ENCODE measurements at places on chromosomes 16 and 17.

GRCh38 chr16:11871193-11871592, 19.9 kb upstream of the RSL1D1 start:
- DNase-seq = no peak

DNA sequence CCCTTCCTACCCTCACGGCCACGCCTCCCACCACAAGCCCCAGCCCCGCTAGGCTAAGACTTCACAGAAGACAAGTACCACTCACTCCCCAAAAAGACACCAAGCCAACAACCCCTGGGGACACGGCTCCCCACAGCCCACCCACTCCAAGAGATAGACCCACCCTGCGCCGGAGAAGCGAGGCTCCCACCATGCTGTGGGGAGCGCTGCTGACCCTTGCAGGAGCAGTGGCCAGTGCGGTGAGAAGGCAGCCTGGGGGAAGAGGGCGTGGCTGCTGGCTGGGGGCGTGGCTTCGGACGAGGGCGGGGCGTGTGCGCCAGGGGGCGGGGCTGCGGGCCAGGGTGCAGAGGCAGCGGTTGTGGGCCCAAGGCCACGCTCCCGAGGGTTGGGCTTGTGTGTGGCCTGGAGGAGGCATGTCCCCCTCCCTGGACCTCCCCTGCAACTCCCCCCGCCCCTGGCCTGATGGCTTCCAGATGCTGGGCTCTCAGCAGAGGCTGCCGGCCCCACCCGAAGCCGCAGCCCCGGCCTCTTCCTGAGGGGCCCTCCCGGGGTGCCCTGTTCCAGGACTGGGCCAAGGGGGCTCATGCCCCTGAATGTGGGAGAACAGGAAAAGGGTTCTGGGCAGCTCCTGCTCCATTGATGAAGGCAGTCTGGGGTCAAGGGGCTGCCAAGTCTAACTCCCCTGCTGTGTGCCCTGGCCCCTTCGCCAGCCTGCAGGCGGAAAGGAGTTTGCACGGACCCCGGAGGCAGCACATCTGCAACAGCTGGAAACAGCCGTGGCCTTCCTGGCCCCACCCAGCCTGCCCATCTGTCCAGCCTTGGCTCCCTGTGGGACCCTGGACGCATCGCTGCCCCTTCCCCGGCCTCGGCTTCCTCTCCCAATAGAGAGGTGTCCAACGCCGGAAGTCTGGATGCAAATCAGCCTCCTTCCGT, 9.1 kb downstream of the TFAP4 start:
- no peak for DNase-seq

GRCh38 chr17:20302246-20302917, 165.0 kb downstream of the LGALS9B start:
- no peak for DNase-seq

GRCh38 chr17:7552621-7553051, 3.8 kb downstream of the TNFSF12 start:
- DNase-seq = peak; percentile 66

- no peak for DNase-seq
Measured at GRCh38 chr17:11986942-11987329, 10.3 kb downstream of the ZNF18 start.

DNA sequence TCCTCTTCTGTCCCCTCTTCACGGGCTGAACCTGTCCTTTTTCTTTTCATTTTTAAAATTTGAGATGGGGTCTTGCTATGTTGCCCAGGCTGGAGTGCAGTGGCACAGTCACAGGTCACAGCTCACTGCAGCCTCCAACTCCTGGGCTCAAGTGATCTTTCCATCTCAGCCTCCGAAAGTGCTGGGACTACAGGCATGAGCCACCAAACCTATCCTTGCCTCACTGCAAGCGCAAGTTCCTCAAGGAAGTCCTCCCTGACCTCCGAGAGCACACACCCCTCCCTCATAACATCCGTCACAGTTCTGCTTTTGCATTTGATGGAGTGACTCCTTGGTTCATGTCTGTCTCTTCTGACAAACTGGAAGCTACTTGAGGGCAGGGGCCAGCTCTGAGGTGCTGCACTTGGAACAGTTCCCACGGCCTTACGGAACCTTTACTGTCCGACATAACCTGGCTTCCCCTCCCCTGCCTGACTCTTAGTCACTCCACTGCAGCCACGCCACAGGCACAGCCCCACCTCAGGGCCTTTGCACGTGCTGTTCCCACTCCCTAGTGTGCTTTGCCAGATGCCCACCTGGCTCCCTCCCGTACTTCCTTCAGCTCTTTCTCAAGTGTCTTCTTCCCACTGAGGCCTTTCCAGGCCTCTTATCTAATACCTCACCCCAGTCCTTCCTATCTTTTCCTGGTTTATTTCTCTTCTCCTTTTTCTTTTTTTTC, 4.4 kb downstream of the TBX6 start:
- no peak for DNase-seq

DNA sequence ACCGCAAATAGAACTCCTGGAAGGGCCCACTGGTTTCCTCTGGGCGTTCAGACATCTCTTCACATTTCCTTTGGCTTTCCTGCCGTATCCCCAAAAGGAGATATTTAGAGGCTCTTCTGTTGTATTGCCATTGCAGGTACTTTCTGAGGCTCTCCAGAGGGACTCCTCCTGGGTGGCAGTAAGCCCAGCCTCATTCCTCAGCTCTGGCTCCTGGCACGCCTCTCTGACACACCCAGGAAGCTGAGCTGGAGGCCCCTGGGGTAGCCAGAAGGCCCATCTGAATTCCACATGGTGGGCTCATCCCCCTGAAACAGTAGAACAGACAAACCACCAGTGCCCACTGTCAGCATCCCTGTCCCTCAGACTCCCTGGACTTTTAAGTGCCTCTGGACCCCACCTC, 206.7 kb downstream of the PARN start:
- no peak for DNase-seq

DNA sequence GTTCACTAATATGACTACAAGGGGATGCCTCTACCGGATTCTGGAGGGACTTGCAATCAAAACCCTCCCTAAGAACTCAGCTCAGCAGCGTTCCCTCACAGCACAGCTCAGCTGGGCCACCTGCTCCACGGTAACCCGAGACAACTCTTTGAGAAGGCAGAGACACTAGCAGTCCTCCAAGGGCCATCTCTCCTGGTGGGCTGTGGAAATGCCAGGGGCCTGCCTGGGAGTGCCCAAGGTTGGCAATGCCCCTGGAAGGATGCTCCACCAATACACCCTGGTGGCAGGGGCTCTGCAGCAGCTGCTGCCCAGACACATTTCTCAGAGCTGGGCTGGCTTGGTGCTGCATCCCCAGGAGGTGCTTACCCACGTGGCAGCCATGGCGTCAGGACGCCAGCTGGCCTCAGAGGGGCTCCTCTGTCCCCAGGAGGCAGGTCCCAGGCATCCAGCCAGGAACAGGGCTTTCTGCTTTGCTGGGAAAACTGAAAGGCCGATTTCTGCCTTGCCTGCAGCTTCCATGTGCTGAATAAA, 16.5 kb downstream of the CDIP1 start:
- no peak for DNase-seq

DNA sequence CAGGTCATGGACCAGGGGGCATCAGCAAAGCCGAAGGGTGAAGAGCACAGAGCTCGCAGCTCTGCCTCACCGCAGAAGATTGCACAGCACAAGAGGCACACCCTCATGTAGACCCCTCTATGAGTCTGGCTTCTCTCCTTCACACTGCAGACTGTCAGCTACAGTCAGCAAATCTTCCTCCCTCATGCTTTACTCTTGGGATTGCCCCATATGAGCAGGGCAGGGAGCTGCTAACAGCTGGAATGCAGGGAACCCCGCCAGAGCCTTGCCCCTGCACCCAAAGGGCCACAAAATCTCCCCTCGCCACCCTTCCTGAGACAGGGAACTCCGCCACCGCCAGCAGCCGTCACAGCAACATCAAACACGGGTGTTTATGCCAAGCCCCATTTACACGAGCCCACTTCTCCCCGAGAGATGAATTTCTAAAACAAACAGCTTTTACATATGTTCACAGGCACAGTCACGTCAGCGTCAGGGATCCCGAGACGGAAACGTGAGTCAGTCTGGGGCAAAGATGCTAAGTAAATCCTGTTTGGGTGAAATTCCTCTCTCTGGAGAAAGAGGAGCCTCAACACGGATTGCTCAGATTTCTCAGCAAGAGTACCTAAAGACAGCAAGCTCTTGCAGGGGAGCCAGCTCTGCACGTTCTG, 121.9 kb downstream of the CDYL2 start:
- DNase-seq = no peak

DNA sequence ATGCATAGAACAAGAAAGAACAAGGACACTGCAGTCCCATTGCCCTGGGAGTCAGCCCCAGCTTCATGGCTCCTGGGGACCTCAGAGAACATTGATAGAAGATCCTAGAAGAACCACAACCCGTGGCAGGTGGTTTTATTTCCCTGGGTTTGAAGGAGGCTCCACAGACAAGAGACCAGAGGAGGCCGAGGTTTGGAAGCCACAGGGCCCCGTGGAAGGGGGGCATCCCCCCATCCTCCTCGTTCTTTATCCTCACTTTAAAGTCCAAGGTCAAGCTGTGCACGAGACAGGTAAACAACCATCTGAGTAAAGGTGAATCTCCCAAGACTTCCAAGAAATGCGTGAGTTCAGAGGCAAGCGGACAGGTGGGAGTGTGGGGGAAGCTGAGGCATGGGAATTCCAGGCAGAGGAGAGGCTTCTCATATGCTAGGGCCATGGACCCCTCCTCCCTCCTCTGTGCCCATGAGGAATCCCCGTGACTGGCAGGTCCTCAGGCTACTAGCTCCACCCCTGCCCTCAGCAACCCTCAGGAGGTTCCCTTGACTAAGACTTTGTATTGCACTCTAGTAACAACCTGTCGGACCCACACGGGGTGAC, 849 bp upstream of the SULT1A1 start:
- no peak for DNase-seq

GRCh38 chr17:64448665-64449512, at the start of gene MILR1:
Gene MILR1, plus strand, starts transcription at chr17:64449115. Its CDS starts 54 bp downstream, at chr17:64449169.
- DNase-seq = peak; percentile 99

- DNase-seq = no peak
Measured at GRCh38 chr16:24208710-24209109, 47.4 kb upstream of the CACNG3 start.

DNA sequence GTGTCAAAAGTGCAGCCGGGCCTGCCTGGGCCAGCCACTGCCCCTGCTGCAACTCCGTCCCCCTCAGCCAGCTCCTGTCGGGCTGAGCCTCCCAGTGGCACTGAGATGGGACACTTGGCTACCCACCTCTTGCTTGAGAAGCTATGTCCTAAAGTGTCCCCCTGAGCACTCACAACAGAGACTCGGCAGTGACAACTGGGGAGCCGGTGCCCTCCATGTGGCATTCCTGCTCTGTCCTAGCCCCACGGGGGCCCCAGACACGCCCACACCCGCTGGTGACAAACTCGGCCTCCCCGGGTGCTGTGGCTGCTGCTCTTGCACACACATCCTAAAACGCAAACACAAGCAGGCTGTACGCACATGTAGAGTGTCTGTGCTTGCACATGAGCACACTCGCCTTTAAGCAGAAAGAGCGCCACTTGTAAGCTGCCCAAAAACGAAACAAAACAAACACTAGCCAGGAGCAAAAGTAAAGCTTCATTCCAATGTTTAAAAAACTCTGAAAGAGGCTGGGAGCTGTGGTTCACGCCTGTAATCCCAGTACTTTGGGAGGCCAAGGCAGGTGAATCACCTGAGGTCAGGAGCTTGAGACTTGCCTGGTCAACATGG, 253.9 kb downstream of the RBFOX3 start:
- no peak for DNase-seq

All from GF-D8 (cell line).